ENCODE measurements at places on chromosomes 6 and 20.

DNA sequence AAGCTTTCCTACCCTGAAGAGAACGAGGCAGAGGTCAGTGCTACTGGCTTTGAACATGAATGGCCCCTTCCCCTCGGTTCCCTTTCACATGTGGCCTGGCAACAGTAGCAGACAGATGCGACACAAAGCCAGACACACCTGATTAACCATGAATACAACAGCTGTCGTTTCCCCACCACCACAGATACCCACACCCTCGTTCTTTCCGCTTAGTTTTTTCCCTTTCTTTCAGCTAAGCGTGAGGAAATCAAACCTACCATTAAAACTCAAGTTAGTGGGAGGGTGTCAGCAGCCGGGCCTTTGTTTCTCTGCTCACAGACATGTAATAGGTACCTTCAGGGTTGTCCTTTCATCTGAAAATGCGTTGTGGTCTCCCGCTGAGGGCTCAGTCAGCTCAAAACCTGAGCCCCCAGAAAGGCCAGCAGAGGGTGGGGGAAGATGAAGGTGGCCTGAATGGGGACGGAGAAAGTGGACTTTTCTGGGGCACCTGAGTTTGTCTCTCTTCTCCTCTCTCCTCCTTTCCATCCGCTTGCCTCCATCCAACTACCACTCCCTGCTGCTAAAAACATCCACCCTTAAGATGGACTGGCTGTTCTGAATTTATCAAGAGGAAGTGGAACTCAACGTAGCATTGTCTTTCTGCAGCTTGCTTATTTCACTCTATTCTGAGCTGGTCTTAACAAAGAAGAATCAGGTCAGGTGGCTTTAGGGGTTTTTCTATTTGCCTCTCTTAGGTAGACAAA is 516.6 kb upstream of the JARID2 start:
- DNase-seq = peak; percentile 30

DNA sequence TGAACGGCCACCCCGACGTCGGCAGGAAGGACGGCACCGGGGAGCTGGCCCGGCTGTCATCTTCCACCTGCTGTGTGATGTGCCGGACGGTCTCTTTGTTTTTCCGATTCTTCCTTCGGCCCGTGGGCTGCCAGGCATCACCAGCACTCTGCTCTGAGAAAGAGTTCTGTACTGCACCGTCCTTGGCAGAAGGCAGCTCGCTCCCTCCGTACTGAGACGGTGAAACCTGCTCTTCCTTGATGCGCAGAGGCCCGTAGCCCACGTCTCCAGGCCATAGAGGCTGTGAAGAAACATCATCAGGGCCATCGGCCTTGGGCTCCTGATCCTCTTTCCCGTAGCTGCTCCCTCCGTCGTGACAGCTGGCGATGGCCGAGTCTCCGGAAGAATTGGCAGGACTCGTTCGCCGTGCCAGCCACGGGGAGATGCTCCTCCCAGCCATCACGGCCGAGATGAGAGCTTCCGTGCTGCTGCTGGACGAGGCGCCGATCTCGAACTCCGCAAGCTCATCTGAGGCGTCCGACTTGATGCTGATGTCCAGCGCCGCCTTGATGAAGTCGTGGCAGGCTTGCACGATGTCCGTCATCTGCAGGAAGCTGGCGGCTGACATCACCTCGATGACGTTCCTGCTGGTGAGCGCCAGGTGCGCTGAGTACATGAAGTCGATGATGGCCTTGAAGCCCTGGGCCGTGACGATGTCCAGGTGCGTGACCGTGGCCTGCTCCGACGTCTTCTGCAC is 41.1 kb downstream of the ZBTB46 start:
- DNase-seq = no peak

- no peak for DNase-seq
Observed at GRCh38 chr20:32232326-32232886, 24.7 kb downstream of the POFUT1 start.

- no peak for DNase-seq
Observed at GRCh38 chr6:147974376-147974775, 368.3 kb upstream of the SASH1 start.
